HuH-7.5 (cell line): ENCODE measurements at places on chromosomes 2 and 18.

DNA sequence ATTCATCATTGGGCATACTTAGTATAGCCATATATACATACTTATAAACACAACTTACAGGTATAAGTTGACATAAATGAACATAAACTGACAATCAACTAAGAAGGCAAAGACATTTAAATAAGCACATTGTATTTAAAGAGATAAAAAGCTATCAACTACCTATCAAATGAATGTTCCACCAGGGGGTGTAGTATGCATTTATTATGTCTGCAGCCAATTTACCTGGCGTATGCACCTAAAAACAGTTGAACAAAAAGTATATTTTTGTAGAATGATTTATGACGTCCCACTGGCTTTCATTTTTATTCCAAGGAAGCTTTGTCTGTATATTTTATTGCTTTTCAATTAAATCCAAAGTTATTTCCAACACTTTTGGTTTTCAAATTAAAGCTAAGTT, 323.5 kb downstream of the AFF3 start:
- no peak for DNase-seq

DNA sequence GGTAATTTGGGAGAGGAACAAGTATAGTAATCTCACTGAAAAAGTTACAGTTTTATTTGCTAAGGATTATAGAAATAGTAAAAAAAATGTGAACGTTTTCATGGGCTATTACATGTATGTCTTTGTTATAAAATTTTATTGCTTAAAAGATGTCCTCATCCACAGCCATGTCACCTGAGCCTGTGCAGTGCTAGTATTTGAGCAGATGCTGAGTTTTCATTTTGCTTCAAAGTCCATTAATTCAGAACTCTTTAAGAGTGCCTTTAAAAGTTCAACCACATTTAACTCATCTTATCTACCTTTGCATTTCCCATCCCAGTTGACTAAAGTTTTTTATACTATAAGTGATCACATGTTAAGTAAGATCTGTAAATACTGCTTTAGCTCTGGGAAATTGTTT, 52.6 kb downstream of the DPP10 start:
- no peak for DNase-seq

DNA sequence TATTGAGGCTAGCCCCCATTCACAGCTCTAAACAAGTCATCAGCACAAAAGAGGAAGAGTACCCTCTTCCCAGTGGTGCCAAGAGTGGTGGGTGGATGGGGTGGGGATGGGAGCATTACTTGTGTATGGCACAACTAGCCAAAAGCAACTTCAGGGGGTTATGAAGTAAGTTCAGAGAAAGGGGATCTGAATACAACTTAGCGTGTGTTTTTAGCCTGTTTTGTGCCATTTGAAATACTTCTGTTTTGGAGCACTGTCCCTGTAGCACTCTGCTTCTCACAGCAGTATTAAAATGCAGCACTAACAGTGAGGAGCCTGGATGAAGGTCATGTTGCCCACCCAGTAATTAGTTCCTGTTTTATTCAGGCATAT, 113.5 kb downstream of the CRIM1 start:
- DNase-seq: no peak

GRCh38 chr18:44816050-44816449, 135.4 kb downstream of the SETBP1 start:
- no peak for DNase-seq
